ENCODE measurements at places on chromosomes 7 and 10.

- no peak for DNase-seq
Measured at GRCh38 chr7:26328498-26329390, 37.1 kb downstream of the SNX10 start.

DNA sequence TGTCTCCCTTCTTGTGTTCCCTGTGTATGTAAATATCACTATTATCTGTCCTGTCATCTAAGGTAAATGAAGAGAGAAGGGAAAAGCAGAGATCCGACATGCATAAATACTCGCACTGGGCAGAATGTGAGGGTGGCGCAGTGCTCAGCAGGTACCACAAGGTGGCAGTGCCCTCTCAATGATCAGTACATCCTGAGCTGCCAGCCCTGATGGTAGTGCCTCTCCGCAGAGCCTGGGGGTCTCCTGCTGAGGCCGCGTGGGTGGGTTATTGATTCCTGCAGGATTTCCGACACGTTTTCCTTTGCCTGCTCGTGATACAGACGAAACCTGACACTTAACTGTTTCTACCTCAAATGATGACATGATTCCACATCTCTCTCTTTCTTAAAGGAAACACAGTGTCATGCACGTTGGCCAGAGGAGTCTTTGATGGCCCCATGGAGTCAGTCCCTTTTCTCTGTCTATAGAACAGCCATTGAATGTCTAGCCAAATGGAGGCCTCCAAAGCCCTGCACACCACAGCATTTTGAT, 19.8 kb downstream of the RGR start:
- peak; percentile 56 for DNase-seq

GRCh38 chr7:18754766-18755165, 259.2 kb downstream of the HDAC9 start:
- DNase-seq, result no peak

GRCh38 chr7:22841954-22842353, 19.3 kb upstream of the TOMM7 start:
- DNase-seq, result no peak

- DNase-seq, result no peak
Measured at GRCh38 chr10:132965411-132966057, 23.2 kb upstream of the CFAP46 start.

DNA sequence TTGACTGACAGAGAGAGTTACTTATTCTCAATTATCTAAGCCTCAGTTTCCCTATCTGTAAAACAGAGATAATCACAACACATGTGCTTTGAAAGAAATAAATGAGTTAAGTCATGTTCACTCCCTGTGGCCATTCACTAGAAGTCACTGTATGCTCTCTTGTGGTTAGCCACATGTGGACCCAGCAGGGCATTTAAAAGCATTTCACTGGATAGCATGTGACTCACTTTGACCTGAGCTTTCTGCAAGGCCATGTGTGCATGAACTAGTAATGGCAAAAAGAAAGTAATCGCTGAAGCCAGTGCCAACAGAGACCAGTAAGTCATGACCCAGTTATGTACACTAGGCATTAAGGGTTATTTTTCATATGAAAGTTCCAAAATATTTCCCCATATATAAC, 557.0 kb upstream of the IGFBP3 start:
- DNase-seq, result no peak

GRCh38 chr7:44637788-44638594, 31.6 kb downstream of the OGDH start:
- peak; percentile 85 for DNase-seq

DNA sequence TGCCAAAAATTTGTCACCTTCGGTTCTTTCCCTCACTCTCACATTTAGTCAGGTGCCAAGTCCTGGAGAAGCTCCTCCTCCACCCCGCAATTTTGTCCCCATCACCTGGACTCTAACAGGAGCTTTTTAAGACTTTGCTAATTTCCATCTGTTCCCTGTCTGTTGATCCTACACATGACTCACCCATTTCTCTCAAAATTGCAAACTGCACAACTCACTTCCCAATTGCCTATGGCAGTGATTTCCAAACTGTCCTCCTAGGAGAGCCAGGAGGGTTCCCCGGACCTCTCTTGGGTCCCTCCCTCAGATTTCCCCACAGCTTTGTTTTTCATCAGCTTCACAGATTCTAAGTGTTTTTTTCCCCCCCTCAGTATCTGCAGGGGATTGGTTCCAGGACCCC, 120.3 kb downstream of the WNT2 start:
- DNase-seq, result no peak

DNA sequence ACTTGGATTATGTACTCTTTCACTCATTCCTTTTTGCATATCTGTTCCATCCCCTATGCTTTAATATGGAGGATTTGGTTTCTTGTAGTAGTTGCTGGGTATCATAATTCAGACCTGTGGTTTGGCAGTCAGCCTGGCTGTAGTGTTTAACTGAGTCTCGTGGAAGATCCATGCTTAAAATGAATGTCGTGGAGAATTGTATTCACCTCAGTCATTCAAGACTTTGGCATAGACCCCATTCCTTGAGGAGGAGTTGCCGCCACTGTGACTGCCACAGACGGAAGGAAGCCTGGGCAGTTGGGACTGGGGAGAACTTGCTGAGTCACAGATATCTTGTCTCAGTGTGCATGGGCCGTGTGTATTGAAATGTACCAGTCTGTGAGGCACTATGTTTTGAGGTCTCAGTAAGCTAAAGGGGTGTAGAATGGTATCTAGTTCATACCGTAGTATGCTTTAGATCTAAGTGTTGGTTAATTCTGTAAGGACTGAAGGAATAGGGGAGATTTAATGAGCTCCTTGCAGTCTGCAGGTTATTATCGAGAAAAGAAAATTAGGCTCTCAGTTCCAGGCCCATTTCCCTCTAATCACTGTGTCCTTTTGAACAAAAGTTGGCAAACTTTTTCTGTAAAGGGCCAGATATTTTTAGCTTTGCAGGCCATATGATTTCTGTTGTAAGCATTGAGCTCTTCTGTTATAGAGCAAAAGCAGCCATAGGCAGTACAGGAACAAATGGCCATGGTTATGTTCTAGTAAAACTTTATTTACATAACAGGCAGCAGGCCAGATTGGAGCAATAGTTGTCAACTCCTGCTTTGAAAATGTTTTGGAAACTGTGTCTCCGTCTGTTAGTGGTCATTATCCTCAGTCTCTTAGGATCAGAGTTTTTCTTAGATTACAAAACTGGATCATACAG, 76.8 kb downstream of the TPST1 start:
- DNase-seq, result no peak

DNA sequence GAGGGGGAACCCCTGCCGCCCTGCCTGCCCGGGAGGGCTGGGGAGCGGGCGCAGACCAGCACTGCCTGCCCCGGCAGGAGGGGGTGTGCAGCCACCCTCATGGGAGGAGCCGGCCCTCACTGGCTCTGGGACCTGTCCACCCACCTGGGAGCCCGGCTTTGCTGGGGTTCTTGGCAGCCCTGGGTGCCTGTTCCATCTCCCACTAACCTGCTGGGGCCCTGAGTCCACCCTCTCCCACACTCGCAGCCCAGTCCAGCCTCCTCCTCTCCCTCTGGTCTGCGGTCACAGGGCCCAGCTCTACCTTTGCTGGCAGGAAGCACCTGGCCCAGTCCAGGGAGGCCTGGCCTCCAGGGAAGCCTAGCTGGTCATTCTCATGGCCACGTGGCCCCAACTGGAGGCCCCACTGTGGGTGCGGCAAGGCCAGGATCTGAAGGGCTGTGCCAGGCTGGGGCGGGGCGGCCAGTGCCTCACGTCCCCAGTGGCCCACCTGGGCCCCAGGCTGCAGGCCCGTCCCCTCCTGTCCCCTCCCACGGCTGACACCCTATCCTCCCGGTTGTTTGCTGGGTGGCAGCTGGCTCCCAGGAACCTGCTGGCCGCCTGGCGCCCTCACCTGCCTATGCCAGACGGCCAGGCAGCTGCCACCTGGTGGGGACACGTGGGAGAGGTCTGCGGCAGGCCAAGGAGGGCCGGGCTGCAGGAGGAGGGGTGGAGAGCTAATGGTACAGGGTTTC, at the start of gene TMEM184A:
Gene TMEM184A (minus strand): TSS at position 393 of the 731 bp plus-strand sequence. CDS start 721 bp downstream, outside the sequence.
- peak; percentile 10 for DNase-seq

DNA sequence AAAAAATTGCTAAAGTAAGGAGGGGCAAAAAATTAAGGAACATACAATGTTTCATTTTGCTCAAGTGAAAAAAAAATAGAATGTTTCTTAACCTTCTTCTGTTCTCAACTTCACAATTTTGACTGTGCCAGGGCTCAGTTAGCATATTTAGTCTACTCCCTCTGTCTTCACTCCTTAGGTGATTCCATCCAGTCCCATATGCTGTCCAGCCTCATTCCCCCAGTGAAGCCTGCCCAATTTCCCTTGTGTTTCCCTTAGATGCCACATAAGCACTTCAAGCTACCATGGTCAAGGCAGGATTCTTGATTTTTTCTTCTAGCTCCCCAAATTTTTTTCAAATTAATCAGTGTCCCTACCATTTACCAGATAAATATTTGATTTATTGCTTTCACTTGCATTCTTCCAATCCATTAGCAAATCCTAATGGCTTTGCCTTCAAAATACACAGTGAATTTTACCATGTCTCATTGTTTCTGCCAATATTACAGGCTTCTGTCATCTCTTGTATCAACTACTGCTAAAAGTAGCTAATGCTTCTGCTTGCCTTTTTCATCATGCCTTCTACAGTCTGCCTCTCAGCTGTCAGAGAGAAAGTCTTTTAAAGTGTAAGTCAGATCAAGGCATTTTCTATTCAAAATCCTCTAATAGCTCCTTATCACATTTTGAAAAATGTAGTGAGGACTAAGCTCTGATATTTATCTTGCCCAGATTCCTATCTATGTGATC, 166.8 kb downstream of the MACC1 start:
- no peak for DNase-seq

- no peak for DNase-seq
Measured at GRCh38 chr7:64651203-64651602, 14.7 kb upstream of the ZNF107 start.

- no peak for DNase-seq
Measured at GRCh38 chr10:27328946-27329345, 88.3 kb upstream of the ACBD5 start.

DNA sequence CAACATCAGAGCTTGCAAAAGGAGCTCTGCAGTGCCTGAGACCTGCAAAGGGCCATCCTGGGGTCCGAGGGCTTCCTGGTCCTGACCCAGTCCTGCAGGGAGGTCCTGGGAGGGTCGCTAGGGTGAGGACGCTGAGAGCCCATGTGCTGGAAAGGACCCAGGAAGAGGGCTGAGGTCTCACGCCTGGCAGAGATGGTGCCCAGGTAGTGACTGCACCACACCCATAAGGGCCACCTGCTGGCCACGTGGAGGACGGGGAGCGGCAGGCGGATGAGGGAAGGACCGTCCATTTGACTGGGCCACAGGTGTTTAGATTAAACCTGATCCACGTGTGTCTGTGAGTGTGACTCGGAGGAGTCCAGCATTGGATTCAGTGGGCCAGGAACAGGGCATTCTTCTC, 392.8 kb downstream of the DNAJB6 start:
- DNase-seq, result no peak

- no peak for DNase-seq
Measured at GRCh38 chr10:66218981-66219587, 706.8 kb upstream of the LRRTM3 start.

GRCh38 chr7:102140952-102141370, 145.7 kb upstream of the SH2B2 start:
- no peak for DNase-seq

- no peak for DNase-seq
Measured at GRCh38 chr7:45387837-45388236, 186.3 kb upstream of the ADCY1 start.

- peak; percentile 32 for DNase-seq
Measured at GRCh38 chr7:140059273-140060242, 3.2 kb downstream of the PARP12 start.

DNA sequence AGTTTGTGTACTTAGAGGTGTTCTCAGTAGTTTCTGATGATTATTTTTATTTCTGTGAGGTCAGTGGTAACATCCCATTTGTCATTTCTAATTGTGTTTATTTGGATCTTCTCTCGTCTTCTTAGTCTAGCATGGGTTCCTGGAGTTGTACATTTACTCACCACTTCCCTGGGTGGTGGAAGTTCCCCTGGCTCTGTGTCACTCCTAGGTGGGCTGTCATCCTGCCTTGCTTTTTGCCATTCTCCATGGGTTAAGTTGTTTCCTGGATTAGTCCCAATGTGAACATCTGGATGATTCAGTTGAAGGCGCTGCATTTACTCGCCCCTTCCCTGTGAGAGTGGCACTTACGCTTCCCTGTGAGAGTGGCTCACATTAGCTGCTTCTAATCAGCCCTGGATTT, 48.2 kb downstream of the GSAP start:
- DNase-seq, result no peak

DNA sequence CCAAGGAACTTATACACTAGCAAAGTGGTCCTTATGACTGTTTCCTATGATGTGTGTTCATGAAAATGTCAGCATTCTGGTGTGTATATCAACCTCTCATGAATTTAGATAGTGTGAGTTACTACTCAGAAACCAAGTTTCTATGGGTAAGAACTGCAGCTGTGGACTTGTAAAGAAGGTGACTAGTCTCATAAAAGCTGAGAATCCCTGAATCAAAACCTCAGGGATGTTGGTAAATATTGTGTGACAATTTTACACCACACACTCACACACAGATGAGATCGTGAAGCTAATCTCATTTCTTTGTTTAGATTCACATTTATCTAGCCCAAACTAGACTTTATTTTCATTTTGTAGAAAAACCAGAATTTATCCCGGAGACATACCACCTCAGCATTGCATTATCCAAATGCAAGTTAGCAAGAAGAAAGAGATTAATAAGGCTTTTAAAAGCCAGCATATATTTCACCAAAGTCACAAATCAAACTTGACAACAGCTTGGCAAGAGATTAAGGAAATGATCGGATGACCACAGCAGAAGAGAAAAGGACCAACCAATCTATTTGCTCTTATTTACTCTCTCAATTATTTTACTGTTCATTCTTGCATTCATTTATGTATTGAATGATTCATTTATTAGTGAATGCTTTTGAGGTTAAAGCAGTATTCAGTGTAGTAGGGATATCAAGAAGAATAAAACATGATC, 92.9 kb downstream of the PLXDC2 start:
- DNase-seq, result no peak

DNA sequence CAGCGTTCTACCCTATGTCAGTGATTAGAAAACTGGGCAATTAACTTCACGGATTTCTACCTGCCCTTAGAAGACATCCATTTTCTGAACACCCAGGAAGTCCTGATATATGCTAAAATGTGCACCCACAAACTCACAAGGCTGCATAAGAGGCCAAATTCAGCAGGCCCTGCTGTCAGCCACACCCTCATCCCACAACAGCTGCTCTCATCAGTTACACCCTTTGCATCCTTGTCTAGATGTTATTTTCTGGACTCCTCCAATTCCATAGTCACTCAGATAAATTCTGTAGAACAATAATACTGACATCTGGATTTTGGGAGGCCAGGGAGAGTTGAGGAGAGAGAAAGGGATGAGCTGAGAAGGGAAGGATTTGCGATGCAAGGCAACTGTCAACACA, 208.9 kb downstream of the TAX1BP1 start:
- no peak for DNase-seq

GRCh38 chr10:66980246-66980815, 54.5 kb downstream of the LRRTM3 start:
- no peak for DNase-seq
